Stimulated activated CD4-positive, alpha-beta T cell treated with anti-CD3 and anti-CD28 coated beads, Interleukin-1b, Interleukin-23, amount 100 ng/mL, for 1 hour (primary cell): ENCODE measurements at places on chromosomes 12 and 14.
A peak's percentile ranks its signal among the peaks of the same experiment; 100 is the strongest.

- no peak for DNase-seq
These were observed 614 bp upstream of the NACA start for GRCh38 chr12:56725723-56726102.

DNA sequence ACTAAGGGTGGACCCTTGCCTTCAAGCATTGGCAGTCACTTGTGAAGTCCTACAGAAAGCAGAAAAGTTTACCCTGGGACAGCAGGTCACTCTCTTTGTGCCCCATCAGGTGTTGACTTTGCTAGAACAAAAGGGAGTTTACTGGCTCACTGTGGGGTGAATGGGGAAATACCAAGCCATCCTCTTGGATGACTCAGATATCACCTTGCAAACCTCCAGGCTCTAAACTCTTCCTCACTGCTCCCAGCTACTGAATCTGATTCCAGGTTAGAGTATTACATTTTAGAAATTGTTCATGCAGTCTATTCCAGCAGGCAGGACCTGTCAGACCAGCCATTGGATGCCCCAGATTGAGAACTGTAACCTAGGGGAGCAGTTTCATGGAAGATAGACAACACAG, 7.3 kb upstream of the EDDM3B start:
- DNase-seq, result no peak

GRCh38 chr12:64566122-64566521, 44.2 kb upstream of the RASSF3 start:
- DNase-seq, result no peak

DNA sequence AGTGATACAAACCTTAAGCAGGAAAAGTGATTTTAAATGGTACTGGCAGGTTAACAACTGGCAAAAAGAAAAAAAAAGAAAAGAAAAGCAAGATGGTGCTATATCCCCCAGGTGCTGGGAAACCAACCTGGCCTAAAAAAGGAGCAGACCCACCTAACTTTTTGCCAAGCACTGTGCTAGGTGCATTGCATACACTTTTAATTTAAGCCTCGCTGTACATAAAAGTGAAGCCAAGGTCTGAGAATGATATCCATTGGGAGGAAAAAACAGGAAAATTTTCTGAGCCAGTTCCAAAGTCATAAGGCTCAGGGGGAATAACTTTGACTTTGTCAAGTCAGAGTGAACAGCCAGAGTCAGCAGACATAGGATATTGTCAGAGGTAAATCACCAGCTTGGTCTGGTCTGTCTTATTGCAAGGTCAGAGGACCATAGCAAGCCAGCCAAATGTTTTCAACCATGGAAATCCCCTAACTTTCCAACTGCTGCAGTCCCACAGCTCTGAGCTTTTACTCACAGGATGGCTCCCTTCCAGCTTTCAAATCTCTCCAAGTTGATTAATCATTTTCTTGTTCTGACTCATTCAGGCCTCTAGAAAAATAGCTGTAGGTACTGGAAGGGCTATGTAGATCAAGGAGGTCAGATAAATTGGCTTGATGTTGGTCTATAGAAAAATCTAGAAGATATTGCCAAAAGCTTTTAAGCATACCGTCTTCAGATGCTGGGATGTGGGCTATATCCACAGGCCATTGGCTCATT, 412.9 kb downstream of the RAD51B start:
- no peak for DNase-seq

DNA sequence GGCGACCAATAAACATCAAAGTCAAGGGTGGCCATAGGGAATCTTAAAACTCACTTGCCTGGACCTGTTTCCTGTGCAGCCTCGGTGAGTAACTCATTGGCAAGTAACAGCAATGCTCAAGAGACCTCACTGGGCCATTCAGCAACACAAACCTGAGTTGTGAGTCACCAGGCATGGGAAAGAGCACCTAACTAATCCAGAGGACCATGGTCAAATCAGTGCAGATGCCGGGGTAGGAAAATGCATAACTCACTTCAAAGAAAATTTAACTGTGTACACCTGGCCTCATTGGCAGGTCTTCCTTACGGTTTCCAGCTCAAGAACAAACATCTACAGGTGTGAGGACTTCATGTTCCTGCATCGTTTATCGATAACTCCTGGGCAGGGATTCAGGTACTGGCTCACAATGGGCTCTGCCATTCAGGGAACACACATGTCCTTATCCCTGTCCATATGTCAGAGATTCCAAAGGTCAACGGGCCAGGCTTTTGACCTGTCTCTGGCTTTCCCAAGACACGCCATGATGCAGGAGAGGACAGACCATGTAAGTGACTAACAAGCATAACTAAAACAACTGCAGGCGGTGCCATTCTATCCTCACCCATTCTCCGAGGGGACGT, 211.8 kb downstream of the ANO2 start:
- DNase-seq, result no peak

GRCh38 chr12:57462251-57462911, 2.8 kb downstream of the GLI1 start:
- peak; percentile 79 for DNase-seq

DNA sequence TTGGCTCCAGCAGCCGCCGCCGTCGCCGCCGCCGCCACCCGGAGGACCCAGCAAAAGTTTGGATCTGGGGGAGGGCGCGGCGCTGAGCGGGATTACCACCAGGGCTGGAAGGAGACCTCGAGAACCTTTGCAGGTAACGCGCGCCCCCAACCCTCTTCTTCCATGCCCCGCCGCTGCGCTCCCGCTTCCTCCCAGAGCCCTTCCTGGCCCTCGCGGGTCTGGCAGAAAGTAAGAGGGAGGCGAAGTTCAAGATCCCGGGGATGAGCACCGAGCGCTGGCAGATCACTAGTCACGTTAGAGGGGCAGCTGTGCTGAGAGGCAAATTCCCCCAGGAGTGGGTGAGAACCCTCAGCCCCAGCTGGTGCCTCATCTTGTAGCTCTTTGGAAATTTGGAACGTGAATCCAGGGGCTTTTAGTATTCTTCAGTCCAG, 3.9 kb downstream of the FLRT2 start:
- DNase-seq, result no peak

- no peak for DNase-seq
These were observed 104.3 kb upstream of the TMCC3 start for GRCh38 chr12:94754653-94755052.

DNA sequence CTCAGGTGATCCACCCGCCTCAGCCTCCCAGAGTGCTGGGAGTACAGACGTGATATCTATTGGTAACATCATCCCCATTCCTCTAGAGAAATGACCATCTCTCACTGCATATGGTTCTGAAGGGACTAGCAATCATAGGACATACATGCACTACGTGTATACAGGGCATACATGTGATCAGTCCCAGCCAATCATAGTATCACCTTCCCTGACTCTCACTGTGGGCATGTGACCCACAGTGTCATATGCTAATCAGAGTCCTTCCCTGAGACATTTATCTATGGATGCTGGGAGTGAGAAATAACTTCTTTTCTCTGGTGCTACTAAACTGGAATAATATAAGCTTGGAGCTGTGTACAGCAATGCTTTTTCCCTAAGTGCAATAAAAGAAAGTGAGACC, 12.1 kb upstream of the FBXW8 start:
- no peak for DNase-seq

GRCh38 chr12:103832048-103832997, 8.7 kb downstream of the NT5DC3 start:
- DNase-seq, result no peak

DNA sequence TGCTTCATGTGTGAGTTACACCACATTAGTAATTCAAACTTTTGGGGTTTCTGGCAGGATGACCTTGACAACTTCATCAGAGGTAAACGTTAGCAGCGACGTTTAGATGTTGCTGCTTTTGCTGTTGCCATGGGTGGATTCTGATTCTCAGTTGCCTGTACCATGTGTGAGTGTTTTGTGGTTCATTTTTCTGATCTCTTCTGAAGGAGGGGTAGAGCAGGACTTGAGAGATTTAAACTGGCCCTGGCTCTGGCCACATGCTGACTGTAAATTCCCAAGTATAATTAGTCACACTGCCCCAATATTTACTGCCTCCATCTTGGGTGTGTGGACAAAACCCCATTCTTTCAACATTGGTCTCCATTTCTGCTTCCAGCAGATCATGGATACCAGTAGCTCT, 110.4 kb downstream of the ETV6 start:
- no peak for DNase-seq

DNA sequence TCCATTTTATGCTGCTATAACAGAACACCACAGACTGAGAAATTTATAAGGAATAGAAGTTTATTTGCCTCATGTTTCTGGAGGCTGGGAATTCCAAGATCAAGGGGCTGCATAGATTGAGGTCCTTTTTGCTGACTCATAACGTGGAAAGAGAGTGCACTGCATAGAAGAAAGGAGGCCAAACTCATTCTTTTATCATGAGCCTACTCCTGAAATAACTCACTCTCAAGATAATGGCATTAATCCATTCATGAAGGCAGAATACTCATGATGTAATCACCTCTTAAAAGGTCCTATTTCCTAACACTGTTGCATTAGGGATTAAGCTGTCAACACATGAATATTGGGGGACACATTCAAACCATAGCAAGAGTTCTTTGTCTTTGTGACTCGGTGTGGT, 60.0 kb upstream of the FBXO33 start:
- no peak for DNase-seq

DNA sequence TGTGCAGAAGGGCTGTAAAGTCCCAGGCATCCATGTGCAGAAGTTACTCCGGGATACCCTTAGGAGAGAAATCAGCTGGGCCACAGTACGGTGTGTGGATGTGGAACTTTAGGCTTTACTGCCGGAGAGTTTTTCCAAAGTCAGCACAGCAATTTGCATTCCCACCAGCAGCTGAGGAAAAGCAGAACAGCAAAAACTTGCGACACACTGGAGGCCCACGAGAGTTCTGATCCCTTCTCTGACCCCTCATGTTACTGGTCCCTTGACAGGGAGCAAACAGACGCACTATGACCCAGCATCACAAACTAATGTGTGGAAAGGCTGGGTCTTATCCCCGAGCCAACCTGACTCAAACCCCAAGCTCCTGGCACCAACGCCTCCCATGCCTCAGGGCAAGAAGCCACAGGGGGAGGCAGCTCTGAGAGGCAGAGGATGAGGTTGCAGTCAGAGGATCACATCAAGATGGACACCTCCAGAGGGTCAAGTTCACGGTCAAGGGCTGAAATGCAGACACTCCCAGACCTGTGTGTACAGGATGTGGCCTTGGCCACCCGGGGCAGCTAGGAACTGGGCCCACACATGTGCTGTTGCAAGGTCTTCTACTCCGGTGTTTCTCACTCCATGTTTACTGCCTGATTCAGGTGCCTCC, 38.6 kb downstream of the CCDC88C start:
- no peak for DNase-seq

DNA sequence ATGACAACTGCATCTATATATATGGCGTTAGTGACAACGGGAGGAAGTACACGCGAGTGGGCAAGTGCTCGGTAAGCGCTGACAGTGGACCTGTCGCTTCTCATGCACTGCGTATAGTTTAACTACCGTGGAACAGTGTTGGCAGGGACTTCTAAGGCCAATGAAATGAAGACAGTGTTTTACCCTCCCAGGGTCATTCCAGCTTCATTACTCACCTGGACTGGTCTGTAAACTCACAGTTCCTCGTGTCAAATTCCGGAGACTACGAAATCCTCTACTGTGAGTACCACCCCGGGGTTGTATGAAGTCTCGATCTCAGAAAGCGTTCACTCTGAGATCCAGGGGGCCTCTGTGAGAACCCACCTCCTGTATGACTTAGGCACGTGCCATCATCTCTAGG, 129.2 kb upstream of the EVL start:
- DNase-seq, result no peak

- no peak for DNase-seq
These were observed 122.1 kb downstream of the CALM1 start for GRCh38 chr14:90518941-90519256.

- DNase-seq, result no peak
These were observed 157.6 kb downstream of the PAH start for GRCh38 chr12:102759466-102759865.
